ENCODE measurements at places on chromosomes 3 and 15. TPM values are rescaled to one million over a fixed set of nuclear protein-coding genes. Genes with fewer than 3 reads are reported as not detected.

DNA sequence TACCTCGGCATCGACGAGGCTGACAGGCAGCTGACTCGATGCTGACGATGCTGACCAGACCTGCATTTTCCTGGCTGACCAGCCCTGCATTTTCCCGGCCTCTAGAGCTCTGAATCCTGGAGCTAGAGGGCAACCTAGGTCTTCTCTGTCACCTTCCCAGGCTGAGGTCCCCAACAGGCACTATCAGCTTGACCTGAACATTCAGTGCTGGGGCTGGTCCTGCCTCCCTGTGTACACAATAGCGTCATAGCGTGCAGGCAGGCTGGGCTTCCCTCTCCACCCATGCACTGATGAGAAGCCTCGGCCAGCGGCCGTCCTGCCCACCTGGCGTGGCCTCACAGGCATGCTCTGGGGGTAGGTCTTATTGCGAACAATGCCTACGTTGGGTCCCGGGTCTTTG, 62.3 kb upstream of the SNRPA1 start:
- no peaks in the 10 kb centered on the region for H3K27me3 ChIP-seq
- no peaks in the 10 kb centered on the region for H3K4me1 ChIP-seq
- H3K4me3 ChIP-seq = no peak overlapping the region
- no peak overlapping the region for H3K27ac ChIP-seq
- H3K36me3 ChIP-seq = no peaks in the 10 kb centered on the region

DNA sequence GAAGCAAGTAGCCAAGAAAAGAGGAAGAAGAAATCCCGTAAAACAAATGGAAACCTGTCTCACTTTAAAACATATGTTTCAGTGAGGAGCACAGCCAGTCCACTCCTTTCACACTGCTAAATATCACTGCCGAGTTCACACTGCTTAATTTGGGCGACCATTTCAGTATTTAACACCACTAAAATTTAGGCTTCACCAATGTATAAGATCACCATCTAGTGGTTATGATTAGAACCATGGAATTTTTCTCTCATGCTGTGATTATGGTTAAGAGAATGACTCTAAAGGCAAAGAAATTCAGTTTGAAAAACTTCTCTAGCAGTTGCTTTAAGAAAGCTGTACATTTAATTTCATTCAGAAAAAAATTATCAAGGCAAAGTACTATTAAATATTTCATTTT, 16.6 kb downstream of the SLC4A7 start:
- no peak for DNase-seq
- H3K27me3 ChIP-seq = no peaks in the 10 kb centered on the region
- peaks cover 9% of the 10 kb centered on the region for H3K4me1 ChIP-seq
- no peak overlapping the region for H3K27ac ChIP-seq
- H3K4me3 ChIP-seq = no peak overlapping the region

DNA sequence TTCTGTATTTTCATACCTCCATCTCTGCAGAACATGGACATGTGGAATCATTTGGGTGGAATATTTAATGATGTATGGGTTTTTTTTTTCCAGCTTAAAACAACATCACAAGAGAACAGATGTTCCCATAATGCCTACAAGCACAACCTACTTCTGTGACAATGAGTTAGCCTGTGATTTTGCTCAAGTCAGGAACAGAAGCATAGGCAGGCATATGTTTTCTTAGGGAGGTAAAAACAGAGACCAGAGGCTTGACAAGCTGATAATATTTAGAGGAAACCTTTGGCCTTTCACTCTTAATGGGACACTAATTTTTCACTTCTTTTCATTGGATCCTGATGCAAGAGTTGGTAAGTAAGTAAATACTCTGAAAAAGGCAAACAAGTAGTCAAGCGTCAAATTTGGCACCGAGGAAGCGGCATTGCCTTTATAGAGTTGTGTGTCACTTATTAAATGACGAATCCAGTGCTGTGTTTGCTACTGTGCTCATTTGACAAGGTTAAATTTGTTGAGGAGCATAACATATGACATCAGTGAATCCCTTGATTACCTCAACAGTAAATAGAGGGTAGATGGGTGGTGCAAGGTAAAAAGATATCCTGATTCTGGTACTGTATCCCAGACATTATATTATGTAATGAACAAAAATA, 66.7 kb upstream of the RBMS3 start:
- no peak overlapping the region for H3K27ac ChIP-seq
- H3K36me3 ChIP-seq = no peaks in the 10 kb centered on the region
- DNase-seq = no peak

The VGLL4 gene
- total RNA-seq = 153 TPM

GRCh38 chr15:64443747-64444621, 16.4 kb upstream of the ZNF609 start:
- H3K27me3 ChIP-seq = no peaks in the 10 kb centered on the region
- DNase-seq = no peak
- peaks cover 5% of the 10 kb centered on the region for H3K36me3 ChIP-seq
- no peak overlapping the region for H3K4me3 ChIP-seq
- H3K27ac ChIP-seq = peak overlapping the region; percentile 33

GRCh38 chr15:80573606-80574005, 121.5 kb upstream of the ABHD17C start:
- no peak for DNase-seq
- no peak overlapping the region for H3K27ac ChIP-seq
- no peaks in the 10 kb centered on the region for H3K4me1 ChIP-seq

DNA sequence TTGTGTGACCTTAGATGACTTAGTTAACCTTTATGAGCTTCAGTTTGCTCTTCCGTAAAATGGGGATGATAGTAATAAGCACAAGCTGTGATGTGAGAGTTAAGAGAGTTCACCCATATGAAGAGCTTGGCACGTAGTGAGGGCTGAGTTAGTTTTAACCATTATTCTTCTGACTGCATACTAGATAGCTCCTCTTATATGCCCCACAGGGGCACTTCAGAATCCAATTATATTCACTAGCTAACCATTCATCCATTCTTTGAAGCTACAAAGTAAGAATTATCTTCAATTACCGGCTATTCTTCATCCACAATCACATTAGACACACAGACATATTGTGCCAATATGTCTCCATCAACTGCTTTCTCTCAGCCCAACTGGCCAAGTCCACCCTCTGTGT, 159.0 kb upstream of the STT3B start:
- H3K27me3 ChIP-seq = no peaks in the 10 kb centered on the region
- no peak overlapping the region for H3K27ac ChIP-seq
- no peak overlapping the region for H3K4me3 ChIP-seq
- H3K36me3 ChIP-seq = no peaks in the 10 kb centered on the region
- peaks cover 4% of the 10 kb centered on the region for H3K4me1 ChIP-seq

The FAM174B gene
- 3.7 TPM for total RNA-seq

GRCh38 chr3:71601811-71602210, 18.3 kb upstream of the FOXP1 start:
- H3K27ac ChIP-seq = no peak overlapping the region
- no peak for DNase-seq
- H3K36me3 ChIP-seq = no peaks in the 10 kb centered on the region
- H3K27me3 ChIP-seq = no peaks in the 10 kb centered on the region

- H3K27ac ChIP-seq = no peak overlapping the region
- no peak overlapping the region for H3K4me3 ChIP-seq
- H3K36me3 ChIP-seq = no peaks in the 10 kb centered on the region
- DNase-seq = no peak
Measured at GRCh38 chr3:143218166-143218835, 98.7 kb downstream of the CHST2 start.

The FBN1 gene
- 79.9 TPM for total RNA-seq

- H3K27ac ChIP-seq = peak overlapping the region; percentile 71
- peaks cover 12% of the 10 kb centered on the region for H3K4me1 ChIP-seq
- H3K4me3 ChIP-seq = no peak overlapping the region
- peak; percentile 86 for DNase-seq
- no peaks in the 10 kb centered on the region for H3K36me3 ChIP-seq
Measured at GRCh38 chr3:53114011-53114400, 16.2 kb downstream of the RFT1 start.

The PLIN1 gene
- total RNA-seq = 9.9 TPM

- H3K27ac ChIP-seq = no peak overlapping the region
- no peaks in the 10 kb centered on the region for H3K36me3 ChIP-seq
- no peaks in the 10 kb centered on the region for H3K27me3 ChIP-seq
- no peak for DNase-seq
- H3K4me3 ChIP-seq = no peak overlapping the region
Measured at GRCh38 chr15:92033723-92034122, 180.2 kb downstream of the SLCO3A1 start.

The ASB14 gene
- total RNA-seq = 0.17 TPM

DNA sequence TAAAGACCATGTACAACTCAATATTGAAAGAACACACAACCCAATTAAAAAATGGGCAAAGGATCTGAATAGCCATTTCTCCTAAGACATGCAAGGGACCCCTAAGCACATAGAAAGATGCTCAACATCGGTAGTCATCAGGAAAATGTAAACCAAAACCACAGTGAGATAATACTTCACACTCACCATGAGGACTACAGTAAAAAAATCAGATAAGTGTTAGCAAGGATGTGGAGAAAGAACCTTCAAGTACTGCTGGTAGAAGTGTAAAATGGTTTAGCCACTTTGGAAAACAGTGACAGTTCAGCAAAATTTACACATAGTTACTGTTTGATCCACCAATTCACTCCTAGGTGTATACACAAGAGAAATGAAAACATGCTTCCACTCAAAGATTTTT, 30.1 kb upstream of the XIRP1 start:
- no peaks in the 10 kb centered on the region for H3K4me1 ChIP-seq
- no peak overlapping the region for H3K4me3 ChIP-seq
- H3K36me3 ChIP-seq = no peaks in the 10 kb centered on the region

GRCh38 chr3:143171141-143171980, 51.8 kb downstream of the CHST2 start:
- no peak for DNase-seq
- H3K4me3 ChIP-seq = no peak overlapping the region
- H3K4me1 ChIP-seq = no peaks in the 10 kb centered on the region
- H3K27ac ChIP-seq = no peak overlapping the region
- H3K27me3 ChIP-seq = no peaks in the 10 kb centered on the region

GRCh38 chr3:159486580-159486979, 502.1 kb upstream of the IL12A start:
- H3K36me3 ChIP-seq = no peaks in the 10 kb centered on the region
- no peak for DNase-seq
- no peak overlapping the region for H3K27ac ChIP-seq
- no peaks in the 10 kb centered on the region for H3K4me1 ChIP-seq

DNA sequence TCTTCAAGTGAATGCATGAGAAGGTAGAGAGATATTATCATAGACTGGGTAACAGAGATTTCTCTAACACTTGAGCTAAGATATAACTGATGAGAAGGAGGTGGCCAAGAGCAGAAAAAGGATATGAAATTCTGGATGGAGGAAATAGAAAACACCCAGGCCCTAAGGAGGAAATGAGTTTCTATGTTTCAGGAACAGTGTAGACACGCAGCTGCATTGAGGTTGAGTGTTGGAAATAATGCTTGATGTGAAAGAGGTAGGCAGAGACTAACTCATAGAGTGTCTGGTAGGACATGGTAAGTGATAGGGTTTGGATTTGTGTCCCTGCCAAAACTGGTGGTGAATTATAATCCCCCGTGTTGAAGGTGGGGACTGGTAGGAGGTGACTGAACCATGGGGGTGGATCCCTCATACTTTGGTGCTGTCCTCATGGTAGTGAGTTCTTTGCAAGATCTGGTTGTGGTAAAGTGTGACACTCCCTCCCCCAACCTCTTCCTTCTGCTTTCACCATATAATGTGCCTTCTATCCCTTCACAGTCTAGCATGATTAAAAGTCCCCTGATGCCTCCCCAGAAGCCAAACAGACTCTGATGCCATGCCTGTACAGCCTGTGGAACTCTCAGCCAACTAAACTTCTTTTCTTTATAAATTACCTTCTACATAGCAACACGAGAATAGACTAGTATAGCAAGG, 787.3 kb downstream of the EDEM1 start:
- no peaks in the 10 kb centered on the region for H3K36me3 ChIP-seq
- no peak for DNase-seq
- no peak overlapping the region for H3K4me3 ChIP-seq
- H3K4me1 ChIP-seq = no peaks in the 10 kb centered on the region

DNA sequence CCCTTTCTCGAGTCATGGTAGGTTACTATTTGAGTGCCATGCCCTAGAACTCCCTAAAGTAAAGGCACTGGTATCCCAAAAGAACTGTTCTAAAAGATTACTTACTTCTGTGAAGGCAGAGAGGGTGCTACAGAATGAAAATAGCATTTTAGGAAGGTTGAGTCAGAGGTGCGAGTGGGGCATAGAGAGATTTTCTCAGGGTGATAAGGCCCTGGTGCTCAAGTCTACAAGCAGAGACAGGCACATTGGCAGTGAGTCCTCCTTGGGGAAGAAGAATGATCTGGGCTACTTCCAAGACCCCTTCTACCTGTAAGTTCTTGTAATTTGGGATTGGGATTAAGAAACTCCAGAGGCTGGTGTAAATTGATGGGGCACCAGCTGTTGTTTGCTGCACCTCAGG, 96.7 kb downstream of the AKAP13 start:
- DNase-seq = no peak
- no peak overlapping the region for H3K27ac ChIP-seq
- H3K36me3 ChIP-seq = no peaks in the 10 kb centered on the region

The SLC22A13 gene
- 0.06 TPM for total RNA-seq

GRCh38 chr3:48788544-48789162, 59.0 kb downstream of the PRKAR2A start:
- no peak overlapping the region for H3K27ac ChIP-seq
- no peak for DNase-seq
- H3K36me3 ChIP-seq = peaks cover 25% of the 10 kb centered on the region
- no peak overlapping the region for H3K4me3 ChIP-seq

DNA sequence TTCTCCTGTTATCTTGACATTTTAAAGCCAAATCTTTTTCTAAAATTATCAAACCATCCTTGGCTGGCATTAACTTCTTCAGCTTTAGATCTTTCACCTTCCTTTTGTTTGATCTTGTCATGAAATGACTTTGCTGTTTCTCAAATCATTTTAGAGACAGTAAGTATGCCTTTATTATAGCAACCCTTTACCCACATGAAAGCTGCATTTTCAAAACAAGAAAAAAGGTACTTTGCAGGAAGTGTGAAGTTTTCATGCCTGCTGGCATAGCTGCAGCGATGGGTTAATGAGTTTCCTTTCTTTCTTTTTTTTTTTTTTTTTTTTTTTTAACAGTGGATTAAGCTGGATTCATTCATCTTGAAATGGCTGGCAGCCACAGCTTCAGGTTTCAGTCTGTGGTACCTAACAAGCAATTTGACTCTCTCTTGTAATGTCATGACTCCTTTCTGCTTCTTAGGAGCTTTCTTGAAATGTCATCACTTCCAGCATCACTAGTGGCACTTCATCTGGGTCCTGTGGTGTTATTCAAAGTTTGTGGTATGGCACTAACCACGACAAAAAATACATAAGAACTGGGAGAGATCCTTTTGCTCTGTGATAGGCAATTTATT, 18.8 kb downstream of the SLC25A26 start:
- peaks cover 14% of the 10 kb centered on the region for H3K36me3 ChIP-seq
- no peaks in the 10 kb centered on the region for H3K27me3 ChIP-seq
- no peak overlapping the region for H3K4me3 ChIP-seq

The MYO1E gene
- total RNA-seq = 31.3 TPM

DNA sequence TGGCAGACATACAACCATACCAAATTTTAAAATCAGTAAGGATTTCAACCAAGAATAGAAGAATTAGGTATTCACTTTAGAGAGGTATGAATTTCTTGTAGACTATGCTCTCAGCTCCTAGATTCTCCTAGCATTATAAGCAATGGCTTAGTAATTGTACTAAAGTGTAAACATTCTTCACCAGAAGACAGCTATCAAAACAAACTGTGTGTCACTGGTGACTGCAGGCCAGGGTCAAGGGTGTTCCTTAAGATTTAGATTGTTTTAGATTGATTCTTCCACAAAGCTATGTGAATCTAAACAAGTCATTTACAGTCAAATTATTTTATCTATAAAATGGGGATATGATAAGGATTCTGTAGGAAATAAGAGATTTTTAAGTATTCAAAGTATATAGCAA, 23.1 kb upstream of the GP5 start:
- peaks cover 35% of the 10 kb centered on the region for H3K36me3 ChIP-seq
- H3K27ac ChIP-seq = no peak overlapping the region
- peaks cover 7% of the 10 kb centered on the region for H3K4me1 ChIP-seq
- H3K4me3 ChIP-seq = no peak overlapping the region
- DNase-seq = no peak

The CPEB1 gene
- 7.1 TPM for total RNA-seq
